ENCODE measurements at places on chromosomes 6 and 20.

DNA sequence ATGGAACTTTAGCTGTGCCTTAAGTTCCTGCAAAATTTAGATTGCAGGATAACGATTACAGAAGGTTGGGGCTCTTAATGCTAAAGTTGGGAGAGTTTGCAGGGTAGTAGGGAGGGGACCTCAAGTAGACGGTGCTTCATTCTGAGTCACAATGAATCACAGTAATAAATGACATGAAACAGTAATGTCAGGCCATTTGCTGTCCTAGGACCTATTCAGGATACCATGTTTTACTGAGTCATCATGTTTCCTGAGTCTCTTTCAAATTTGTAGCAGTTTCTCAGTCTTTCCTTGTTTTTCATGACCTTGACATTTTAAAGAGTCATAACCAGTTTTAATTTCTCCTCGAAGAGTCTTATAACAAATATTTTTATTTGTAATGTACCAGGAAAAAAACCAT is 406.9 kb upstream of the MAP3K7 start:
- no peak for DNase-seq

GRCh38 chr20:3111995-3112394 is 27.5 kb upstream of the AVP start:
- no peak for DNase-seq

DNA sequence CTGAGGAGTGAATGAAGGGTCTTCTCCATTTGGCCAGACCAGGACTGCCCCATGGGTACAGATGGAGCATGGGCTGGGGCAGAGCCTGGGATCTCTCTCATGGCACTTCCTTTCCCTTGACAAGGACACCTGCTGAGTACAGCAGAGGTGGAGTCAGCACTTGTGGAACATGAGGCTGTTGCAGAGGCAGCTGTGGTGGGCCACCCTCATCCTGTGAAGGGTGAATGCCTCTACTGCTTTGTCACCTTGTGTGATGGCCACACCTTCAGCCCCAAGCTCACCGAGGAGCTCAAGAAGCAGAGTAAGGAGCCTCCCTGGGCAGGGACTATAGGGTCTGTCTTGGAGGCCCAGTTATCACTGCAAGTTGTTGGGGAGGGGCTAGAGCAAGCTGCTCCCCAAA is 29.6 kb downstream of the GSS start:
- DNase-seq = peak; percentile 7

DNA sequence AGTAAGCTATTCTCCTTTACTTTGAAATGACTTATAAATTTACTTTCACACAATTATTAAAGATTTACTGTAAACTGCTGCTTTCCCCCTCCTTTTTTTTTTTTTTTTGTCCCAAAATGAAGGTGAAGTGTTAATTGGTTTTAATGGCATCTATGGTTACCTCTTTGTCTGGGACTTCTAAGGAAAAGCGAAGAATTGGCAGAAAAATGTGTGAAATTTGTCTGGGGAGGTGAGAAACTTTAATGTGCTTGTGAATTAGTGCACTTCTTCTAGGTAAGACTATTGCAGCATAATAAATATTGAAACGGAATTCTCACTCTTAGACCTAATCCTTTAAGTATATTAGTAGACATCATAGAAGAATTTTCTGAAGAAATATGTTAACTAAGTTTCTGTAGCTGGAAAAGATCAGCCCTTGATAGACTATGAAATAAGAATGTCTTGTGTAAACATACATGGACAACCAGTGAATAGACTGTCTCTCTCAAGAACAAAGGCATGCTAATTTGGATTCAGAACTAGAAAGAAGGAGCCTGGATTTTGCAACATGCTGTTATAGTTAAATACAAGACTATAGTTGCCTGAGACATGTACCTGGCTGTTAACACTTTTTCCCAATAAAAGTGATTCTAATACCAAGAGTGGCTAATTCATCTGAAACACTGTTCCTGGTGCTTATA is 23.9 kb downstream of the FLRT3 start:
- DNase-seq = peak; percentile 62

DNA sequence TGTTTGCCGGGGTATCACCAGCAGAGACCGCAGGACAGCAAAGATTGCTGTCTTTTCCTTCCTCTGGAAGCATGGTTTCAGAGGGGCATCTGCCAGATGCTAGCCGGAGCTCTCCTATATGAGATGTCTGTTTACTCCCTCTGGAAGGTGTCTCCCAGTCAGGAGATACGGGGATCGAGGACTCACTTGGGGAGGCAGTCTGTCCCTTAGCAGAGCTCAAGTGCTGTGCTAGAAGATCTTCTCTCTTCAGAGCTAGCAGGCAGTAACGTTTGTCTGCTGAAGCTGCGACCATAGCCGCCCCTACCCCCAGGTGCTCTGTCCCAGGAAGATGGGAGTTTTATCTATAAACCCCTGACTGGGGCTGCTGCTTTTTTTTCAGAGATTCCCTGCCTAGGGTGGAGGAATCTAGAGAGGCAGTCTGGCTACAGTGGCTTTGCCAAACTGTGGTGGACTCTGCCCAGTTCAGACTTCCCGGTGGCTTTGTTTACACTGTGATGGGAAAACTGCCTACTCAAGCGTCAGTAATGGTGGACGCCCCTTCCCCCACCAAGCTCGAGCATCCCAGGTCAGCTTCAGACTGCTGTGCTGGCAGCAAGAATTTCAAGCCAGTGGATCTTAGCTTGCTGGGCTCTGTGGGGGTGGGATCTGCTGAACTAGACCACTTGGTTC is 133.0 kb upstream of the FLRT3 start:
- no peak for DNase-seq

DNA sequence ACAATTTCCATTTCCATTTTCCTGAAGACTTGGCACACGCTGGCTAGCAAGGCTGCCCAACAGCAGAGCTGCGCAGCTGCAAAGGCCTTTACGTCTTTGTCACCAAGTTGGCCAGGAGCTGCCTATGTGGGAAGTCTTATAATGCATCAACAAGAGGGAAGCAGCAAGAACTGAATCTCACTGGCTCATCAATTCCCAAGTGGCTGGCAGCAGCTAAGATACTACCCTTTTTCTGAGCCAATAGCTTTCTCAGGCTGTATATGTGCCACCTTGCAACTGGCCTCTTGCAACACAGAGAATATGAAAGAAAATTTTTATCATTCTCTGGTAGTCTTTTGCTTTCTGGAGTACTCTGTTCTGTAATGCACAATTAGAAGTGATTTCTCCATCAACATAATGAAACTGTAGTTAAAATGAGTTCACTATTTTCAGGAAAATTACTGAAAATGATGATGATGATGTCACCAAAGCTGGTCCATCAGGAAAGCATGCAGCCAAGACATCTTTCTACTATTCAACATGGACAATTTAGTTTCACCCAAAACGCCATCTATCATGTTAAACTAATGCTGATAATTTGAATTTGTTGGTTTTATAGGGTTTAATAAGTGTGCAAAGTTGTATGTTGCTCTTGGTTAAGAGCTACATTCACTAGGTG is 97.3 kb upstream of the FOXA2 start:
- no peak for DNase-seq

- DNase-seq = no peak
Observed at GRCh38 chr20:9500121-9500520, 14.3 kb upstream of the LAMP5 start.

DNA sequence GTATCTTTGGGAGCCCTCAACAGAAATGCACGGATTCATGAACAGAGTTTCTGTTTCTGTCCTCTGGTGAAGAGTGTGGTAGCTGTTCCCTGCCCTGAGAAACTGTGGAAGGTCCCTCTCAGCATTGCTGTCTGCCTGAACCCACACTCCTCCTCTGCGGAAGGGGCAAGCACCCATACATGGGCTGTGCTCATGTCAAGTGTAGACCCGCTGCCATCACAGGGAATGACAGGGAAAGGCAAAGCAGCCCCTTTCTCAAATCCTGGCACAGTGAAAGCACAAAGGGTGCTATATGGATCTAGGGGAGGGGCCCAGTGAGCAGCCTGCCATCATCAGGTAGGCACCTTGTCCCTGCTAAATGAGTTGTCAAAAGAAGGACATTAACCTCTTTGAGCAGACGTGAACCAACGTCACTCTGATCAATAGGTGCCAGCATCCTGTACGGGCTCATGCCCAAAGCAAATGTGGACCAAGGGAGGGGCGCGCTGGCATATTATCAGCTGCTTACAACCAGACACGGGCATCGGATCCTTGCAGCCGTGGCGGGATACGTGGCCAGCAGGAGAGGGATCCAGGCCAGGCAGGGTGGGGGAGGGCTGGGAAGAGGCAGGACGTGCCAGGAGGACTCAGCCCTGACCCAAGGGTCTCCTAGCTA is 231.2 kb upstream of the PMEPA1 start:
- no peak for DNase-seq

DNA sequence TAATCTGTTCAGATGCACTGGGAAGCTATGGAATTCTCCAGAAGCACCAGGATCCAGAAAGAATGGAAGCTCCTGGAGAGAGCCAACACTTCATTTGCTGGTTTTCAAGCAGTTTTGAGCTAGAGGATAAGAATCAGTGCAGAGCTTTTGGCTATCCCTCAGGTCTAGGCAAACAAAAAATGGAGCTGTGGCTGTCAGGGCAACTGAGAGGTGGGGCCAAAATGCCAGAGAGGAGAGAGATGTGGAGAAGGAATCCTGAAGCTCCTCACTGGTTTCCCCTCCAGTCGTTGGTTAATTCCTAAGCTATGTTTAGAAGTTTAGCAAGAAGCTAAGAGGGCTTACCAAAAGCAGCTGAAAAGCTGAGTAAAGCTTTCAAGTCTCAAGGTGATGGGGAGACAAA is 294.2 kb upstream of the JARID2 start:
- peak; percentile 44 for DNase-seq

DNA sequence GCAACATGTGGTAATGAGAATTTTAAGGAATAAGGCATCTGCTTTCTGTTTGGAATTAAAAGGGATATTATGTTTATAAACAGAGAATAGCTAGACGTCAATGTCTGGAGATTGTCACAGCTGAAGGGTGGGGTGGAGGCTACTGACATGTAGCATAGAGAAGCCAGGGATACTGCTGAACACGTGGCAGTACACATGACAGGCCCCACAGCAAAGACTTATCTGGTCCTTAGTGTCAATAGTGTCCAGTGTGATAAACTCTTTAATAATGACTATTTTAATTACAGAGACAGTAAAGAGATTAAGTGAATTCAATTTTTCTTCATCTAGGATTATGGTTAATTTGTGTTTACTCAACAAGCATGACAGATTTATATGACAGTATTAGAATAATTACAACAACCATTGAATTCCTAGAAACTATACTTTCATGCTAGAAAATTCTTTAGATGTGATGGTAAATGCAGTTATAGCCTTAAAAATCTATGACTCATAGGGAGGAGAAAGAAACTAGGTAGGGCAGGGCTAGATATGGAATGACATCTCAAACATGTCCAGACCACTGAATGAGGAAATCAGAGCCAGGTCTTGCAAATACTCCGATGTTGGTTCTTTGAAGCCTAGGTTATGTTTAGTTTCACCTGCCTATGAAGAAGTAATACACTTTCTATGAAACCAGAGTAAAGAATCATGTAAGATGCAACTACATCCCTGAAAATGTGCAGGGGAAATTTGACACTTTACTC is 399.5 kb downstream of the PHF3 start:
- DNase-seq = no peak

DNA sequence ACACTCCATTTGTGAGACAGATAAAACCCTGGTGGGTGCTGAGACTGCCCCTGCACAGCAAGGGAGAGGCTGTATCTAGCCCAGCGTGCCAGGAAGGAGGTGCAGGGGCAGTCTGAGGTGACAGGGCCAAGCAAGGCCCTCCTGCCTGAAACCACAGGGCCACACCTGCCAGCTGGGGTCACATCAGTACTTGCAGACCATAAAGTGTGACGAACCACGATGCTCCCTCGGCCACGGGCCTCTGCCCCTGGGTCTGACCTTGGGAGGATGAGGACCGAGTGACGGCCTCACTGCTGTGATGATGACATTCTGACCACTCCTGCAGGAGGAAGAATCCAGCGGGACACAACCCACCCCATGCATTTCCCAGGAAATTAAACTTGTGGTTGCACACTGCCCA is 75.1 kb downstream of the NINL start:
- no peak for DNase-seq

GRCh38 chr6:29376003-29376402 is 912 bp upstream of the OR12D3 start:
- peak; percentile 11 for DNase-seq

- no peak for DNase-seq
Observed at GRCh38 chr6:39517756-39518155, 195.3 kb upstream of the KCNK16 start.

DNA sequence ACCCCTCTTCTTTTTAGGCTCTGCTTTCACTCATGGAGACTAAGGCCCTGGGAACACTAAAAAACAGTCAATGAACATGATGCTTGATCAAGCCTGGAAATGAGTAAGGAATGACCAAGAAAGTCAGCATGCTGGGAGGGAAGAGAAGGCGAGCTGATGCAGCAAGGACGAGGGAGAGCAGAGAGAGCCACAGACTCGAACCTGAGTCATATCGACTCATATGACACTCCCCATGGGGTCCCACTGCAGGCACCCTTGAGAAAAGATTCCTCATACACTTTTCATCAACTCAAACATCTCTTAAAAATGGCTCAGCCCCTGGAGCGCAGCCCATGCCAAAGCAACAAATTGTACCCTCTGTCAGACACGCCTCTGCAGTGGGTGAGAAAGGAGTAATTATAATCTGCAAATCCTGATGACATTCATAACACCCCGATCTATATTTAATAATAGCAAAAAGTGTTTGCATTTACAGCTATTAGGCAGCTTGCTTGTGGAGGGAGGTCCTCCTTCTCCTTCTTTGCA is 127.2 kb downstream of the F13A1 start:
- DNase-seq = no peak

GRCh38 chr6:148892247-148892646 is 145.4 kb downstream of the UST start:
- DNase-seq = no peak

DNA sequence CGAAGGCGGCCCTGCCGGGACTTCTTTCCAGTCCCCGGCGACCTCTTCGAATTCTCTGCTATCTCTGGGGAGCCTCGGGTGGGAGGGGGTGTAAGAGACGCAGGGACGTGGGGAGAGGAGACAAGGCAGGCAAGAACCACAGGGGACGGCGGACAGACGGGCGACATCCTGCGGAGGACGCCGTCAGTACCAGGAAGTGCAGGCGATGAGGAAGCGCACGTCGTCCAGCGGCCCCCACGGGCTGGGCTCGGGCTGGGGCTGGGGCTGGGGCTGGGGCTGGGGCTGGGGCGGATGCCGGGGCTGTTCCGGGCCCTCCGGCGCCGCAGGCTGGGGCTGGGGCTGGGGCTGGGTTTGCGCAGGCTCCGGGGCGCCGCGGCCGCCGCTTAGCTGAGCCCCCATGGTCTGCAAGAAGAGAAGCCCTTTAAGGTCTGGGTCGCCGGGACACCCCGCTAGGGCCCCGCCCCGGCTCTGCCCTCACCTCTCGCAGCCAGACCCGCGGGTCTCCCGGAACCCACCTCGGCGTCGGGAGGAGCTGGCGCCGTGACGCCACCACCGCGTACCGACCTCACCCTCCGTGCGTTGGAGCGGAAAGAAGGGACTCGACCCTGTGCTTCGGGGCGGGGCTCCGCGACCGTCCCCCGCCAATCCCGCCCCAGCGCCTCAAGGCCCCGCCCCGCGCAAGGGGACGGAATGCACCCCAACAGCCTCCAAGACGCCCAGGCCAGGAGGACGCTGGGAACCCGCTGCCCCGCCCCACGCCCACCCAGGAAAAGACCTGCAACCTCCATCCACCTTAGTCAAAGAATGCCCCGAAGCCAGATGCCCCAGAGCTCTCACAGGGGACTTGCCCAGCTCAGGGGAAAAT is at the start of gene MMP24OS:
MMP24OS (minus strand) TSS at position 592 of the 865 bp plus-strand sequence; CDS start at position 399, 193 bp downstream.
- peak; percentile 96 for DNase-seq
